Activated CD4-positive, alpha-beta T cell treated with anti-CD3 and anti-CD28 coated beads for 48 hours (primary cell): ENCODE measurements at places on chromosomes 13 and 19.

DNA sequence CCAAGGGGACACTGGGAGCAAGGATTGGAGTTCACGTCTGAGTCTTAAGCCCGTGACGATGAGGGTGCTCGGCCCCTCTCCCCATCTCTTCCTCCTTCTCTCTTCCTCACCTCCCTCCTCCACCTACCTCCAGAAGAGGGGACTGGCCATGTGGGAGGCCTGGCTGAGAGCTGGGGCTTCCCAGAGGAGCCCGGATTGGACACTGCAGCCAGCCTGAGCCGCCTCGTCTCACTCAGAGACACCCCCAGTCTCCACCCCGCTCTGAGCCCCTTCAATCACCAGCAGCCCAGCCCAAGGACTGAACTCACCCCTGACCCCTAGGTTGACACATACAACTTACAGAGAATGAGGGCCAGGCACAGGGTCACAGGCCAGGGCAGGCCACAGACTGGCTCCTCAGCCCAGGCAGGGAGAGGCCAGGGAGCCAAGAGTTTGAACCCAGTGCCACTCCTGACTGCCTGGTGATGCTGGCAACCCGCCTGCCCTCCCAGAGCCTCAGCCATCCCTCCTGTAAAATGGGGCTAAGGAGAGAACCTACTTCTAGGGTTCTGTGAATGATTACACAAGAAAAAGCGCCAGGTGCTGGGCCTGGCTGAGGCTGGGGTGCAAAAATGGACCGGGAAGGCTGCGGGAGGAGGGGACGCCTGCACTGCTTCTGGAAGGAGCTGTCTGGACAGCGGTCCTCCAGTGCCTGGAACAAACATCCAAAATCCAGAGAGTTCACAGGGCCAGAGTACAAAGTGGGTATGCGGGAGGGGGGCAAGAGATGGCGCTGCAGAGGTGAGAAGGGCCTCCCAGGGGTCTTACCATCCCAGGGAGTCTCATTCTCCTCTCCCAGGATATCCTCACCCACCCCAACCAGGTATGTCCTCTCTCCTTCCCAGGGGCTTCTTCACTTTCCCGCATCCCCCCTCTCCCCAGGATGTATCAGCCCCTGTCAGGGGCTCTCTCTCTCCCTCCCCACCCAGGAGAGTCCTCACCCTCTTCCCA is 1.1 kb downstream of the CD79A start:
- no peak for DNase-seq

- no peak for DNase-seq
Observed at GRCh38 chr13:32060401-32060878, 28.9 kb downstream of the FRY start.

DNA sequence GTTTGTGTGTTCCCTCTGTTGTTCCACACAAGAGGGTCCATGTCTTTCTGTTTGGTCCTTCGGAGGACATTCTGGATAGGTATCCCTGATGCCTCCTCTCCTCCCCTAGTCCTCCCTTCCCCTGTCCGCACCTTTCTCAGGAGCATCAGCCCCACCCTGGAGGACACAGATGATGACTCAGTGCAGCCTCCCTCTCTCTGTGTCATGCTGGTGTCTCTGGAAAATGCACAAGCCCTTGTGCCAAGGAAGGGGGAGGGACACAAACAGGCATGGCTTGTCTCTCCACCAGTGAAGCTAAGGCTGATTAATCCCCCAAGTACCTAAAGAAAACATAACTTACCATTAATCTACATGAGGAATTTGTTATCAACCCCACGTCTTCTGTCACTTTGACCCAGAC is 16.2 kb upstream of the TNFRSF19 start:
- DNase-seq: no peak

- no peak for DNase-seq
Observed at GRCh38 chr13:110983241-110983640, 68.4 kb upstream of the ANKRD10 start.

DNA sequence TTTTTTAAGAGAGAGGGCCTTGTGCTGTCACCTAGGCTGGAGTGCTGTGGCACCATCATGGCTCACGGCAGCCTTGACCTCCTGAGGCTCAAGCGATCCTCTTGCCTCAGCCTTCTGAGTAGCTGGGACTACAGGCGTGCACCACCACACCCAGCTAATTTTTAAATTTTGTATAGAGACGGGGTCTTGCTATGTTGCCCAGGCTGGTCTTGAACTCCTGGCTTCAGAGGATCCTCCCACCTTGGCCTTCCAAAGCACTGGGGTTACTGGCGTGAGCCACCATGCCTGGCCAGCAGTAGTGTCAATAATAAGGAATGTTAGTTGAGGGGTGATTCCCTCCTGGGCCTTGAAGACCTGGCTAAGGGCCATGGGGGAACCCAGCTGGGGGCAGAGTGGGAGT is 23.6 kb downstream of the MAST3 start:
- DNase-seq: no peak

DNA sequence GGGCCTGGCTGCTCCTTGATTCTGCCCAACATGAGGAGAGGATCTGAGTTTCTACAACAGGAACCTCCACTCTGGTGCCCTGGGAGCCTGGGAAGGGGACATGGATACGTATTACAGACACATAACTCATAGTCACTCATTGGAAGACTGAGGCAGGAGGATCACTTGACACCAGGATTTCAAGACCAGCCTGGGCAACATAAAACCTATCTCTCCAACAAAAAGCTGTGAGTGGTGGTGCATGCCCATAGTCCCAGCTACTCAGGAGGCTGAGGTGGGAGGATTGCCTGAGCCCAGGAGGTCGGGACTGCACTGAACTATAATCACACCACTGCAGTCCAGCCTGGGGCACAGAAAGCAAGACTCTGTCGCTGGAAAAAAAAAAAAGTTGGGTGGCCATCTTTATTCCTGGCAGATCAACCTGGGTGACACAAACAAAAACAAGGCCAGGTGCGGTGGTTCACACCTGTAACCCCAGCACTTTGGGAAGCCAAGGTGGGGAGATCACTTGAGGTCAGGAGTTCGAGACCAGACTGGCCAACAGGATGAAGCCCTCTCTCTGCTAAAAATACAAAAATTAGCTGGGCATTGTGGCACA is 1.1 kb upstream of the KLF1 start:
- no peak for DNase-seq

DNA sequence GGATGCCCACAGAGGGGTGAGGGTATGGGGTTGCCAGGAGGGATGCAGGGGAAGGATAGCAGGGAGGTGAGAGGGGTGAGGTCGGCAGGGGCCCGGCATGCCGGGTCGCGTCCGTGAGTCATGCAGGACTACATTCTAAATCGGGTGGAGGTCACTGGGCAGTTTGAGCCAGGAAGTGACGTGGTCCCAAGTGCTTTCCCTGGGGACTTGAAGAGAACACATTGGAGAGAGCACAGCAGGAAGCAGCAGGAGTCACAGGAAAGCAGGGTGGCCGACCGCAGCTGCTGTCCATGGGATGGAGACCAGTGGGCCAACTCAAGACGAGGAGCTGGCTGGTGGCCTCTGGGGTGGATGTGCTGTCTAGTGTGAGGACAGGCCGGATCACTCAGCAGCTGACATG is 92.0 kb upstream of the WASF3 start:
- no peak for DNase-seq

DNA sequence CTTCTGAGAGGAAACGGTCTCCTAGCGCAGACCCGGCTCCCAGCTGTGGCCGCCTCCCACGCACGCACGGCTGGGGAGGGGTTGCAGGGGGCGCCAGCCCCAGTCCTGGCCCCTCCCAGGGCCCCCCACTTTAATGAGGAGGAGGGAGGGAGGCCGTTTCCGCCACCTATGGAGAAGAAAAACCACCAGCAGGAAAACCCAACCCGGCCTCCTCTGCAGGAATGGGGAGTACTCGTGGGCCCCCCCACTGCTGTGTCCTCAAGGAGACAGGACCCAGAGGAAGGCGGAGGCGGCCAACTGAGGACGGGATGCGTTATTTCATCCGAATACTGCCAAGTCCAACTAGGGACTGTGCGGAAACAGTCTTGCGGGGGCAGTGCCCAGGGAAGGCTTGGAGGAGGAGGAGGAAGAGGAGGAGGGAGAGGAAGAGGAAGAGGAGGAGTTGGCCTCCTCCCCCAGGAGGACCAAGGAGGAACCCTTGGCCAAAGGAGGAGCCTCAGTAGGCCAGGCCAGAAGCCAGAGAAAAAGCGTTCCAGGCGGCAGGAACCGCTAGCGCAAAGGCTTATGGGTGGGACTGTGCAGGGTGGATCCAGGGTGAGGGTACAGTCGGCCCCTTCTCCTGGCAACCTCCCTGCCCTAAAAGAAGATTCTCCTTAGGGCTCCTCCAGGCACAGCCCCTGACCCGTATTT is 3.9 kb upstream of the SSBP4 start:
- no peak for DNase-seq

DNA sequence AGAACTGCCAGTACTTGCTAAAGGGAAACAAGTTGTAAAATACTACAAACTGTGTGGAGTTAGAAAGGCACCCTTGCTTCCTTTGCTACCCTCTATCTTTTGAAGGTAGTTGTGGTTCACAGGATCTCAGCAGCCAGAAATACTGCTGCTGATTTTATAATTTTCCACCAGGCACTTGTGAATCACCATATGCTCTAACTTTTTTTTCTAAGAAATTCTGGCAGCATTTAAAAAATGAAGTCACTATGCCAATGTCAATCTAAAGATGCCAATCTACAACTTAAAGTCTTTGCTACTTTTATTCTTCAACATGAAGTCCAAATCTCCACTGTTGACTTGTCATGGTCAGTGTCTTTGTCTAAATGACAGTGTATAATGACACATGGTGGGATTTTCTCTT is 327.7 kb downstream of the ITGBL1 start:
- DNase-seq: no peak

GRCh38 chr19:38079926-38080380 is 144.1 kb downstream of the DPF1 start:
- DNase-seq: no peak

GRCh38 chr19:34841780-34842179 is 68.8 kb upstream of the ZNF599 start:
- DNase-seq: no peak

- no peak for DNase-seq
Observed at GRCh38 chr13:33262062-33262487, 23.5 kb downstream of the STARD13 start.

DNA sequence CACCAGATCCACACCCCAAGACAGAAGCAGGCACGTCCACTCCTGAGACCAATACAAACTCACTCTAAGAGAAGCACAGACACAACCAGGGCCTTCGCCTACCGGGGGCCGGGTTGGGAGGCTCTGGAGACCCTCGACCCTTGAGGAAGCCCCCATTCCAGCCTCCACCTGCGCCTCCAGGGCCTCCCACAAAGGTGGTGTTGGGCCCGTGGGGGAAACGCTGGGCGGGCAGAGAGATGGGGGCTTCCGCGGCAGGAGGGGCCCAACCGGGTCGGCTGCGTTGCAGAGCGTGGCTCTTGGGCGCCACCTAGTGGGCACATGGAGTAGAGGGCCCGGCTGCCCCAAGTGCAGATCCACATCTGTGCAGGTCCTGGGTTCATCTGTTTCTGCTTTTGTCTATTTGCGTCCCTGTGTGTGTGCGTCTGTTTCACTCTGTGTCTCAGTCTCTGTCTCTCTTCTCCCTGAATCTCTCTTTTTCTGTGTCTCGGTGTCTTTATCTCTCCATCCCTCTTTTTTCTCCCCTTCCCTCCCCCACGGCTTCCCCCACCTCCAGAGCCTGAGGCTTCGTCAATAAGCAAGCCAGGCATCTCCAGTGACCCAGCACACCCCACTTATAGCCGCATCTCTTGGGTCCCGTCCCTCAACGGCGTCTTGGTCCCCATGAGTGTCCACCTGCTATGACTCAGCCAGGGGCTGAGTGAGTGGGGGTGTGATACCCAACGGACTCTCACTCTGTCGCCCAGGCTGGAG is 10.5 kb upstream of the TINCR start:
- DNase-seq: peak; percentile 81

DNA sequence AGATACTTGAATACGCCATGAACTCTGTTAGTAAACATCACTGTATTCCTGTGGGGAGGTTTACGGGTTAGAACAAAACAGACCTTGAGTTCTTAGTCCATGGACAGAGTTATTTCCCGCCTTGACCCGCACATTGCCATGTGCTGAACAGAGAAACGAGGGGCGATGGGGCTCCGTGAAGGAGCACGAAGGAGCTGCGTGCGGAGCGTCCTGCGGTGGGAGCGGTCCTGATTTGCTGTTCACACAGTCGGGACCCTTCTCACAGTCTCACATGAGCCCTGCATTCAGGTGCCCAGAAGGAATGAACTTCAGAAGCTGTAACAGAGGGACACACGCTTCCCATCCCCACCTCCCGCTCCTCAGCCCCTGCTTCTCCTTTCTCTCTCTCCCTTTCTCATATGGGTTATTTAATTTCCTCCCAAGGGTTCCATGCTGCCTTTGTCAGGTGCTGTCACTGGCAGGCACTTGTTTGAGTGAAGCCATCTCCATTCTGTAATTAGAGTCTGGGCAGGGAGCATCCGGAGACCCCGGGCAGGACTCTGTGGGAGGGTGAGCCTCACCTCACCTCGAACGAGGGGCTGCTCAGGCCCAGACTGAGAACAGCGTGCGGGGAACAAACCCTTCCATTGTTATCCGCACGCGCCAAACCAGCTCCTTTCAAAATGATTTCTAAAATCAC is 76.9 kb downstream of the TEX29 start:
- no peak for DNase-seq

GRCh38 chr19:28836421-28836820 is 376.5 kb downstream of the UQCRFS1 start:
- DNase-seq: no peak

GRCh38 chr13:80305737-80306136 is 35.2 kb downstream of the SPRY2 start:
- no peak for DNase-seq

DNA sequence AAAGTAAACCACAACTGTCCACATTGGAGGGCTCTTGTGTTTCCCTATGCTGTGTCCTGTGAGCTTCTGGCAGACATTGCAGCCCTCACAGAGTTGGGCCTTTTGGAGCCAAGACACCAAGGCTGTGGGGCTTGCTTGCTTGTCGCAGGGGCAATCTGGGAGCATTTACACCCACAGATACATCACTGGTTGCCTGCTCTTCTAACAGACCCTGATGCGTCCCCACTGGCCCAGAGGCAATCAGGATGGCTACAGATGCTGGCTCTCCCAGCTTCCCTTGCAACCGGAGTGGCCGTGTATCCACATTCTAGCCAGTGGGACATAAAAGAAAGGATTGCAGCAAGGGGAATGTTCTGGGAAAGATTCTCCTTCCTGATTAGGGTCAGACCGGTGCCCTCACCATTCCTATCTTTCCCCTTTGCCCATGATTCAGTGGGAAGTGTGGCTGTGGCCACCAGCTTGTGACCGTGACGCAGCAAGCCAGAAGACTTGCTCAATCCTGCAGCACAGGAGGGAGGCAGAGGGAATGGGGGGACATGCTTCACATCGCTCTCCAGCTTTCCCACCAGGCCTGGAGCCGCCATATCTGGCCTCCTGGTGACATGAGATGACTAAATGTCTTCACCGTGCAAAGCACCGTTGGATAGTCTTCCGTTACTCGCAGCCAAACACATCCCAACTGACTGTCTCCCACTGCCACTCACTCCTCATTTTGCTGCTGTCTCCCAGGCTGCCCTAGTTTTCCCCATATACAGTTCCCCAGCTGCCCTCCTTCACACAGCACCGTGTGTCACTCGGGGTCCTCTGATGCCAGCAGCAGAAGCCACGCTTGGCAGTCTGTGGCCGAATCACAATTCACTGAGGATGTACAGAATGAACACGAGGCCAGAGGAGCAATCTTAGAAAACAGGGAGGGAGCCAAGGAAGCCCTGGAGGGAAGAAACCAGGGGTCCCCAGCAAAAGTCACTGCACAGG is 151.0 kb downstream of the DPF1 start:
- DNase-seq: no peak
